IMR-90 (cell line): ENCODE measurements at places on chromosomes 16 and 17. TPM values are rescaled to one million over a fixed set of nuclear protein-coding genes. Genes with fewer than 3 reads are reported as not detected.

TBC1D3H gene
- not detected in 2 replicates for polyA plus RNA-seq

ANKRD40CL gene
- not detected in 2 replicates for polyA plus RNA-seq

C16orf96 gene
- polyA plus RNA-seq = not detected in 2 replicates

CHST5 gene
- not detected in 2 replicates for polyA plus RNA-seq

APOBR gene
- polyA plus RNA-seq = not detected in 2 replicates

NUDT7 gene
- polyA plus RNA-seq = 4.2 and 6.2 TPM in 2 replicates

CACNA1H gene
- polyA plus RNA-seq = 5.8 and 6.1 TPM in 2 replicates

ABCA8 gene
- 1.7 and 1.8 TPM in 2 replicates for polyA plus RNA-seq

GCGR gene
- polyA plus RNA-seq = not detected in 2 replicates

CD300LB gene
- not detected in 2 replicates for polyA plus RNA-seq

STAC2 gene
- polyA plus RNA-seq = 0.02 and 0.03 TPM in 2 replicates

ABCC3 gene
- 6.0 and 6.6 TPM in 2 replicates for polyA plus RNA-seq

GUCY2D gene
- polyA plus RNA-seq = 0.03 TPM in 1 of 2 replicates, not detected in the other

TAT gene
- not detected in 2 replicates for polyA plus RNA-seq

CNTNAP1 gene
- polyA plus RNA-seq = 72.2 and 77.0 TPM in 2 replicates

TMED6 gene
- polyA plus RNA-seq = 0.10 and 0.20 TPM in 2 replicates
